Stimulated activated naive B cell treated with anti-CD40 and anti-IgM and Interleukin-4, amounts not matched to agents 10 μg/mL and 1 μg/mL and 100 μg/mL, for 72 hours (primary cell): ENCODE measurements at places on chromosomes 1 and 21.

DNA sequence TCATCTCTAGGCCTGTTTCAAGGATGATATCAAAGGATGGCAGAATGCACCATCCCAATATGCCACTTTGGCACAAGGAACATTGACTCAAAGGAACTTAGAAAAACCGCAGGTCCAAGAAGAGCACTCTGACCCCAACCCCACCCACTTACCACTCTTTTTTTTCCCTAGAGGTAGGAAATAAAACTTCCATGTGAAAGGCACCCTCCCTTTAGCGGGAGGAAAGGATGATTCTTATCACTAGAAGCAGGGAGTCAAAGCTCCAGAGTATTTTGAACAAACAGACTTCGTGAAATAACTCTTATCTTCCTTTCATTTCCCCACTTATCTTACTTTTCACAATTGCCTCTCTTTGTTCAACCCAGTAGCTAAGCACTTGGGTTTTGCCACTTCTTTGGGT is 22.2 kb downstream of the PSMG1 start:
- no peak for DNase-seq

DNA sequence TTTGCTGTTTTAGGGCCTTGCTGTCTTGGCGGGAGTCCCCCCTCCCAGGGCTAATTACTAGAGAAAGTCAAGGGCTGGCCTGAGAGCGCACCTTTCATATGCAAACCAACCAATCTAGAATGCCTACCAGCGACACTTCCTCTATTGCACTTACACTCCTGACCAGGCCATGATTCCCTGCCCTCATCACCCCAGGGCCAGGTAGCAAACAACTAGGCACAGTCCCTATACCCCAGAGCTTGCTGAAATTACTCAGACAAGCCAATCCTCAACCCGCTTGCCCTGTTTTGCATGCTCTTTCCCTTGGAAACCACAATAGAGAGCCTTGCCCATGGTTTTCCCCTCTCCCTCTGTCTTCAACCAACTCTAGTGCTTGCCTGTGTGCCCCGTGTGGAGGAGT is 70.3 kb downstream of the URB2 start:
- DNase-seq = no peak

DNA sequence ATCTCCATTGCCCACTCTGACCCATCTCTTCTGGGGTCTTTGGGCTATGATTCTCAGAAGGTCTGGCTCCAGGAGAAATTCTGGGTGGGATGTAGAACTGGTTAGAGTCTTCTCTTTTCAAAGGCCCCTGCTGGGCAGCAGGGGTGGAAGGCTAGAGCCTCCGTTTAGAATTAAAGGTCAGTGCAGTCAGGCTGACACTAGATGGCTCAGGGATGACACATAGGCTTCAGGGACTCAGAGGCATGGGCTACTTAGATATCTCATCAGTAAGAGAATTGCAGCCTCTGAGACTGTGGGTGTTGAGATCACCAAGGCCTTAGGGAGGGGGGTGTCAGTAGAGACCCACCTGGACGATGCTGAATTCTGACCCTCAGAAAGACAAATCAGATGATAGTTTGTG is 12.6 kb upstream of the PPM1J start:
- no peak for DNase-seq

DNA sequence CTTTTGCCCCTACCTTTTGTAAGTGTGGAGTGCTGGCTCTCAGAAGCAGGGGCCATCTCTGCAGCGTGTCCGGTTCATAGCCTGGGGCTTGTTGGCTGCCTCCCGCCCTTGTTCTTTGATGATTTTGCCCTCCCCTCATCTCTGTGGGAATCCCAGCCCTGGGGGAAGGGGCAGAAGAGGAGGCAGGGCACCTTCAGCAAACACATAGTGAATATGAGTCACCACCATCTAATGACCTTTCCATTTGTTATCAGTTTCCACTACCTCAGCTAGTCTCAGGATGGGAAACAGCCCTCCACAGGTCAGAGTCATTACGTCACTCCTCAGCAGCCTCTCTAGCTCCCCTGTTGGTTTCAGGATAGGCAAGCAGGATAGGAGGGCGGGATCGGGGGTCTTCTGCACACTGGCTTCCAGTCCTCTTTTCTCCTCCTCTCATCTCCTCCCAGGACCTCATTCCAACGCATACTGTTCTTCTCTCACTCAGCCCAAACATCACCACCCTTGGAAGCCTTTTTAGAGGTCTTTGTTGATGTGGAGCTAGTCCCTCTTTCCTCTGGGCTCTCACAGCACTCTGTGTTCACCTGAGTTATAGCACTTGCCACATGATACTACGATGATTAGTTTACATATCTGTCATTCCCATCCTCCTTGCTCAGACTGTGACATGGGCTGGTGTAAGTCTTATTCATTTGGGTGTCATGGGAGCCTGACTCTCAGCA is 15.8 kb downstream of the GADD45A start:
- DNase-seq = no peak

GRCh38 chr1:232306269-232306961 is 323.5 kb downstream of the SIPA1L2 start:
- no peak for DNase-seq

DNA sequence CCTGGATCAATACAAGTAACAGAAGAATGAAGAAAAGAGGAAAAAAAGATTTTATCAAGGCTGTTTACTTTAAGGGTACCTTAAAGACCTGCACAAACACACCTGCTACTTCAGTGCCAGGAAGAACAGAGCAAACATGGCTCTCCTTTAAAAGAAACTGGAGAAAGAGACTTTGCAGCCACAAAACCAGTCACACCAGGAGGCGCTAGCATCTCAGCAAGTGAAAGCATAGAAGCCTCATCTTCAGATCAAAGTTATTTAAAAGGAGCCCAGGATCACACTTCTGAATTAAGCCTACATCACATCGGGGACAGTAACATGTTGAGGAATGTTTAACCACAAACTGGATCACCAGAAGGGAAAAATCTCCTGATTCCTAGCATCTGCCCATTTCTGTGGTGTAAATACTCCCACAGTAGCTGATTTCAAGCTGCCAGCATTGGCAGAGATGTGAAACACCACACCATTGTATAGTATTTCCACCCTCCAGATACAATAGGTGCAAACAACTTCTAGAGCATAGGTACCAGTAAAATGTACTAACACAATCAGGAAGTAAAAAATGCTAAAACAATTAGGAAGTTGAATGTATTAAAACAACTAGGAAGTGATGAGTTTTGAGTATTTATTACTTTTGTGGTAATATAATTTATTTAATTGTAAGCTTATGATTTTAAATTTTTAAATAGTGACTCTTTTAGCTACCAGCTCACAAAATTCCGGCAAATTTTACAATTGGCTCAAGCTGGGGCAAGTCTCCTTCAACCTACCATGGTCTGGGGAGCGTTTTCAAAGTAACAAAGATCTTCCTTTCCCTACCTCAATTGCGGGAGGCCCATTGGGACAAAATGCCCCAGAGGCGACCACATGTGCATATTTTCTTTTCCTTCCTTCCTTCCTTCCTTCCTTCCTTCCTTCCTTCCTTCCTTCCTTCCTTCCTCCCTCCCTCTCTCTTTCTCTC is 105.3 kb upstream of the CLDN14 start:
- DNase-seq = no peak

GRCh38 chr1:54606096-54606989 is 17.0 kb downstream of the FAM151A start:
- DNase-seq = no peak

DNA sequence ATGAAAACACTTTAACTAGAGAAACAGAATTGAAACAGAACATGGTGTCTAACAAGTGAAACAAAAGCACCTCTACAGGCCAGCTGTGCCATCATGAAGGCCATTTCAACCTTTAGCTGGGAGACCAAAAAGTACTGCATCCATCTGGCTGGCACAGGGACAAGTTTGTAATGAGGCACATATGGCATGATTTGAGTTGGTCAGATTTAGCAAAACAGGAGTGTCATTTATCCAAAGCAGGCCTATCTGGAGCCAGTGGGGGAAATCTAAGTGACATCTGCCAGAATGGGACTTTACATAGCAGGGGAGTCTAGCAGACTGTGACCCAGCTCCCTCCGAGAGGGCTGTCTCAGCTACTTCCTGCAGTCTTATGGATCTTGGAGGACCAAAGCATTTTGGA is 51.9 kb downstream of the DNTTIP2 start:
- DNase-seq = no peak

GRCh38 chr1:184033711-184034167 is 3.8 kb downstream of the COLGALT2 start:
- no peak for DNase-seq

- DNase-seq = no peak
Observed at GRCh38 chr1:115214098-115214497, 124.0 kb downstream of the NGF start.

DNA sequence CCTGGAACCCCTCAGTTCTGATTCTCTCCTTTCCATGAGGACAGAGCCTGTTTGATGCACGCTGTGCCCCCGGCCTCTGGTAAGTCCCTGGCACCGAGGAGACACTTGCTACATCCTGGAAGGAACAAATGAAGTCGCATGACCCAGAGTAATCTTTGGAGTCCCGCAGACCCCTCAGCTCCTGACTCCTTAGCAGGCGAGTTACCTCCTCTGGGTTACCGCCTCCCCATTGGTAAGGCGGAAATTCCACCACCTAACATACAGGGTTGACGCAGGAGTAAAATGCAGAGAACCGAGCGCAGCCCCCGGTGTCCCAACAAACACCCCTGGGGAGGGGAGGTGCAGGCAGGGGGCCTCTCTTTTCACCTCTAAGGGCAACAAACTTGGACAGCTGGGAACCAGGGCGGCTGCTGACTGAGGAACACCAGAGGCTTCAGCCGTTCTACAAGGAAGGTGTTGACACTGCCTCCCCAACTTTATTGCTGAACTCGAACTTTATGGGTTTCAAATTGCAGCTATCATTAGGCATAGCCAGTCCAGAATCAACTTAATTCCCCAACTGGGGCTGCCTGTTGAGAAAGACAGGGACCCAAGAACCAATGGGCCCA is 115.3 kb upstream of the IFFO2 start:
- no peak for DNase-seq

GRCh38 chr1:59107916-59108315 is 189.0 kb upstream of the FGGY start:
- no peak for DNase-seq

GRCh38 chr1:235545292-235545930 is 41.2 kb upstream of the B3GALNT2 start:
- no peak for DNase-seq

GRCh38 chr1:53606651-53607051 is 132.3 kb downstream of the GLIS1 start:
- DNase-seq = no peak

DNA sequence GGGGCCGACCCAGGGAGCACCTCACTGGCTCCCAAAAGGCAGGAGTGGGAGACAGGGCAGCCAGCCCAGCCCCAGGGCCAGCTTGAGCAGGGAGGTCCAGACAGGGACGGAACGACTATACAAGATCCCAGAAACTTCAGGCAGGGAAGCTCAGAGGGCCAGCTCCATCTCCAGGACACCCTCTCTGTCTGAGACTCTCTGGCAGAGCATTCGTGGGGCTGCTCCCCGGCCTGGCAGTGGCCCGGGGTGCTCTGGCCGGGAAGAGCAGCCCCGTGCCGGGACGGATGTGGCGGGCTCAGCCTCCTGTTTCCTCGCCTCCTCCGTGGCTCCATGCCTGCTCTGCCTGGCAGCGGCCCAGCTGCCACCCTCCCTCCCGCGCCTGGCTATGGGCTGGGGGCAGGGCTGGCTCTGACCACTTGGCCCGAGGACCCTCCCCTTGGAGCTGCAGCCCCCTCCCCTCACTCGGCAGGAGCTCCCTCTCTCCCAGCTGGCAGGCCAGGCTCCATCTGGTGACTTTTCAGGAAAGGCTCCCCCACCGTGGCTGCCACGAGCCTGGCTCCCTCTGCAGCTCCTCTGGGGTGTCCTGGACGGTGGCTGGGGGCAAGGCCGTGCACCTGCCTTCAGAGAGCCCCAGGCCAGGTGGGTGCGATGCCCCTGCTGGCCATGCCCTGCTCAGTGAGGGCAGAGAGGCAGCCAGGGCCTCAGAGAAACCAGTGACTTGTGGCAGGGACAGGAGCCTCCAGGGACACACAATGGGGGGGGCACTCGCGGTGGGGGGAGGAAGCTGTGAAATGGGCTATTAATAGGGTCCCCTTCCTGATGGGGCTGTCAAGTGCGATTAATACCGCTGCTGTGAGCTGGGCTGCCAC is 5.6 kb upstream of the PLCH2 start:
- no peak for DNase-seq
